SK-N-MC (cell line): ENCODE measurements at places on chromosomes 2 and 18.

- DNase-seq: no peak
Observed at GRCh38 chr18:57910817-57911216, 107.7 kb upstream of the ATP8B1 start.

DNA sequence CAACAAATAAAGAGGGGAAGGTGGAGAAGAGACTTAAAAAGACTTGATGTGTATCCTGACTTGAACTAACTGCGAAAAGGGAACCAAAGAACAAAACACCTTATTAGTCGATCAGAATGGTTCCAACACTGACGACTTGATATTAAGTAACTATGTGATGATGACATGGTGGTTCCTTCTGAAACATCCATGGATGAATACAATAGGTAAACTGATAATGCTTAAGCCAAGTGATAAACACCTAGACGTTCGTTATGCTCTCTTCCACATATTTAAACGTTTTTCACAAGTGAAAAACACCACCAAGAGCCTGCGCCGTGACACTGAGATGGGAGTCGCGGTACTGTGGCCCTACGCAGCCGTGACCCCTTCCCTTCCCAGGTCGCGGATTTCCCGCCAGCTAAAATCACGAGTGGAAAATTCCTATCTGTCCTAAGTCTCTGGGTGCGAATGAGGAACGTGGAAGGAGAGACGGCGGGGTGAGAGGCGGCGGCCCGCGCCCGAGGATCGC, 797 bp downstream of the TTC32 start:
- DNase-seq: no peak

DNA sequence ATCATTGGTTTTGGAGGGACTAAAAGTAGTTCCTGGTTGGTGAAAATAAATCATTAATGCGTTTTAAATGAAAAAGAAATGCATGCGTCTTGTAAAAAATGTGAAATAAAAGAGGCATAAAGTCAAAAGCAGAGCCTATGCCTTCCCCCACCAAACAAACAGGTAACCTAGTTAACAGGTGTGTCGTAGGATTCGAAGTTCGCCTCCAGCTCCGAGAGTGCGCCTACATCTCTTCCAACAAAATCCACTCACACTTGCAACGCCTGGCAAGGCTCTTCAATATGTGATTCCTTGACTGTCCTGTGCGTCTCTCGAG, 677 bp upstream of the SMAD4 start:
- DNase-seq: no peak

DNA sequence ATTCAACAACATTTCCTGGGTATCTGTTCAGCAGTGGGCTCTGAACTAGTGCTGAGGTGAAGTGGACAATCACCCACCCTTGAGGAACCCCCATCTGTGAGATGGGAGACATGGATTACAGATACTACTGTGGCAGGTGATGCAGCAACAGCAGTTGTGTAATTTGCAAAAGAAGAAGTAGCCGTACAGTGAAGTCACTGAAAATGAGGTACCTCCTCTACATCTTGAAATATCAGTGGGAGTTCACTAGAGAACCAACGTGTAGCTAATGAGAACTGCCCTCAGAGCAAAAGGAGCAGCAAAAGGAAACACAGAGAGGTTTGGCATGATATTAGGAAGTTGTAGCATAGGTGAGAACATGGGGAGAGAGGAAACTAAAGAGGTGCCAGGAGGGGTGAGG, 41.3 kb downstream of the VSNL1 start:
- no peak for DNase-seq

GRCh38 chr2:72924353-72925240, 7.3 kb downstream of the EMX1 start:
- no peak for DNase-seq

- DNase-seq: no peak
Observed at GRCh38 chr2:74496997-74497776, 2.2 kb downstream of the LBX2 start.

- DNase-seq: no peak
Observed at GRCh38 chr2:54040250-54040649, 69.5 kb upstream of the PSME4 start.

DNA sequence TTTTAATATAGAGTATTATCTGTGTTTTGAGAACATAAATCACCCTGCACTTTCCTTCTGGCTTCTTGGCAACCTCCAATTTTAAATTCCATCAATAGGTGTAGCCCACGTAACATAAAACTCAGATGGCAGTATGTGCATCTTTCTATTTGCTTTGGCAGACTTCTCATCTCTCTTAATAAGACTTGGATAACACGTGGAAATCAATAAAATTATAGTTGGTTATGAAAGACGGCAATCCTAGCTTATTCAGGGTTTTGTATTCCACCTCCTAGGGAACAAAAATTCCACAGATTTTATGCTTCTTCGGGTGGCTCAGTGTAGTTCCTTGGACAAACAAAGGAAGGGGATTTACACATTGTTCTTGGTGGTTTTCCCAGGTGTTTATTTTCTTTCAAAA, 299.3 kb downstream of the RND3 start:
- no peak for DNase-seq

GRCh38 chr18:62324917-62325805, at the start of gene TNFRSF11A:
Gene TNFRSF11A, plus strand, starts transcription at chr18:62325310. Its CDS starts 43 bp downstream, at chr18:62325353.
- no peak for DNase-seq

DNA sequence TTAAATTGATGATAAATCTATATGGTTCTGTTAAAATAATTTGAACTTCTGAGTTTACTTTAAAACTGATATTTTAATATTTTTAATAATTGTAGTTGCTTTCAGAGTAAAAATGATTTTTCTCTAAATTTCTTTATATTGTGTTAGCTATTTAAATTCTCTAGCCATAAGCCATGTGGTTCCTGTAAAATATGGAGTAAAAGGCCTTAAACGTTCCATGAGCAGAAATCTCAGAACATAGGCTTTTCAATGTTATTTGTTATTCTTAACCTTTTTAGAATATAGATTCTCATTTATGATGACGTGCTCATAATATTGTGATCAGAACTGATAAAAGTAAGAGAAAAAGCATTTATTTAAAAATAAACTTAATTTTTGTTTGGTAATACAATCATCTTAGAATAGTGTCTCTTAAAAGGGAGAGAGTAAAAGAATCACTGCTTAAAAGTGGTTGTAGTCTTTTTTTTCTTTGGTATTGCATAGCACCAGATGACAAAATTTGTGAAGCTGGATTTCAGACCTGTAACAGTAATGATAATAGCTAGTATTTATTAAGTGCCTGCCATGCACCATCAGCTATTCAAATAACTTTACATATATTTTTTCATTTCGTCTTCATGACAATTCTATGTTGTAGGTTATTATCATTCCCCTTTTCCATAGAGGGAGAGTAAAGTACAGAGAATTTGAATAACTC, 2.7 kb downstream of the BMPR2 start:
- no peak for DNase-seq

DNA sequence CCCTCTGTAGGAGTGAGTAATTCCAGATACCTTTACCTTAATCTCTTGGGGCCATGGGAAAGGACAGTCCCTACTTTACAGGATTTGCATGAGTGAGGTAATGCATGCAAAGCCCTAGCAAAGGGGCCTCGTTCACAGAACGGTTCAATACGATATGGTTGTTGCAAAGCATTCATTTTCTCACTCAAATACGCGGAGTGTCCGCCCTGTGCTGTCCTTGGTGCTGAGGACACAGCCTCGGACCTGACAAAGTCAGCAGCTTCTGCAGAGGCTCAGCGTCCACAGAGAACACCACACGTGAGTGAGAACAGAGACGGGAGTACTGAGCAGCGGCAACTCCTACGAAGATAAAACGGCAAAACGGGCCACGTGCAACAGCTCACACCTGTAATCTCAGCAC, 125.7 kb downstream of the EIPR1 start:
- DNase-seq: no peak

GRCh38 chr18:5851998-5852397, 43.3 kb downstream of the TMEM200C start:
- DNase-seq: no peak

GRCh38 chr2:155368934-155369333, 670.4 kb downstream of the KCNJ3 start:
- peak; percentile 14 for DNase-seq

DNA sequence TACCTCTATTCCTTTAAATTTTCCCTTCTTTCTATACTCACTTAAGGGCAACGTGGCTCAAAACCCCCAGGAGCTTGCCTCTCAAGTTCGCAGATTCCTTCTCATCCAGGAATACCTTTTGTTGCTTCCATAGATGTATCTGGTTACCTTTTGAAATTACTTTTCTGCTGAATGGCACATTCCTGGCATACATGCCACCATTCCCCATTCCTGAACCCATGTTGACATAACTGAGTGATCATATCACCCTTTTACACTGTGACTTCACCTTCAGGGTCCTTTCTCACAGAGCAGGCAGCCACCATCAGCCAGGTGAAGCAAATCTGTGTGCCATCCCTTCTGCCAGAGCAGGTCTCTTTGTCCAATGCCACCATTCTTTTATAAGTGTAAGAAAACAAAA, 615.8 kb downstream of the ARHGAP15 start:
- DNase-seq: no peak

DNA sequence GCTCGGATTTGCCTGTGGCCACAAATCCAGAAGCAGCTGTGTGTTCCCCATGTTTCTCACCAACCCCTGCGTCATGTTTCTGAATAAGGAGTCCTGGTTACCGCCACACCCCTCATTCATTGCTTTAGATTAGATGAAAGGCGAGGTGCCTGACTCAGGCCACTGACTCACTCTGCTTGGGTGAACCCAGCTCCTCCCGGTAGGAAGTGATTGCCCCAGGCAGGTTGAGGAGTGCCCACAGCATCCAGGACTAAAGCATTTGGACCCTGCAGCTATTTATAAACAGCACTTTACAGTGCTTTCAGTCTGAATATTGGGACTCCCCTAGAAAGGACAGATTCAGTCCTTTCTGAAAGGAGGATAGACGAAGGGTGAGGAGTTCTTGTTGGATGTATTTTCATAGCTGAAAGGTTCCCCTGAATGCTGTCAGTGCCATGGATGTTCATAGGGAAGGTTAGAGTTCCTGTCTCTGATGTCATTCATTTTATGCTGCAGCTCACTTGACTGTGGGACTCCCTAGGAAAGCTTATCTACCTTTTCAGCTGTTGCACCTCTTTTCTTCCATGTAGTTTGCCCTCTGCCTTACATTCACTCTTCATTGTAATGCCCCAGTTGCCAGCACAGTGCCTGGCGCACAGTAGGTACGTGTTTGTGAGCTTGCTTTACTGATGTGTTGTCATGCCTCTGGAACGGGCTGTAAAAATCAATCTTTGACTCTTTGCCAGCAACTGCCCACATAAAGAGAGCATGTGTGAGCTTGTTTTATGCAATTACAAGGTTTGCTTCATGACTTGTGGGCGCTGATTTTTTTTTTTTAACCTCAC, 14.9 kb downstream of the ITGA6 start:
- no peak for DNase-seq

DNA sequence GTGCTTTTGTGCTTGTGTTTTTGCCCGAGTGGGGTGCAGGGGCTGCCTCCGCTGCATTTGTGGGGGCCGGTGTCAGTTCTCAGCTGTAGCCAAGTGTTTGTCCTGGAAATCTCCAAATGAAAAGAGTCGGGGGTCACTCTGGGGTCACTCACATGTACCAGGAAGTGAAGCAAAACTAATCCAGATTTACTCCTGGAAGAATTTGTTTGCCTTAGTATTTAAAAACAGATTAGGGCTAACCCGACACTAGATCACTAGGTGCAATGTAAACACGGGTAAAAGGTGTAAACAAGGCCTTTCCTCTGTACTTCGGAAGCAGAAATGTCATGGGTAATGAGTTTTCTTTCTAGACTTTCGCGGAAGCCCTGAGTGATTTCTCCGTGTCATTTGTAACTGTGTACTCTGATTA, 50.3 kb downstream of the GBX2 start:
- DNase-seq: no peak
